ENCODE measurements at places on chromosomes 4 and X.

GRCh38 chr4:159725571-159725970, 622.7 kb downstream of the RAPGEF2 start:
- no peak for DNase-seq

DNA sequence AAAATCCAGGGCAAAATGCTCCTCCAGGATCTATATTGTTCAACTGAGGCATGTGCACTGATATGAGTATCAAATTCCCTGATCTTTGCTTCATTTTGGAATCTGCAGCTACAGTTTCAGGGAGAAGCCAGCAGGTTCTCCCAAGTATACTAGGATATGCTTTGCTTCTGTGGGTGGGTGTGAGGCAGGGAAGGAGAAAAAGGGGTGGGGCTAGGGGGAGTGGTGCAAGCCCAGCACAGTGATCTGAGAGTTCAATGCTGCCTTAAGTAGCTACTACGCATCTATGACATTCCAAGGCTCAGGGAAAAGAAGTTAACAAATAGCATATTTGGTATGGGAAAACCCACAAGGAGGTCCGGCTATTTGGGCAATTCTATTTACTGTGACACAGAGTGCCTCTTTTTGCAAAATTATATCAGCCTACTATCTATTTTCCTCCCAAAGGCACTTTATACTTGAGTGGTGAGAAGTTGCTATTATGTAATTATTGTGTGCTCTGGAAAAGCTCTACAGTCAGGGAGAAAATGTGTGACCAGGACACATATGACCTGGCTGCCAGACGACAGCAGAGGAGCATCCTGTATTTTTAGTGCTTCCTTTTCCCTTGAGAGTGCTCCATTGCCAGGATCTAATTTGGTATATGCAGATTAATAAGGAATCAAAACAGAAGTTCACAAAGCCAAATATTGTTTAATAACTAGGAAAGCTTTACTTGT, 162.0 kb downstream of the RNF150 start:
- DNase-seq = no peak

- no peak for DNase-seq
These were observed 16.0 kb downstream of the ATP5ME start for GRCh38 chr4:657834-658667.

GRCh38 chrX:85963736-85964135, 83.6 kb downstream of the CHM start:
- peak; percentile 75 for DNase-seq

DNA sequence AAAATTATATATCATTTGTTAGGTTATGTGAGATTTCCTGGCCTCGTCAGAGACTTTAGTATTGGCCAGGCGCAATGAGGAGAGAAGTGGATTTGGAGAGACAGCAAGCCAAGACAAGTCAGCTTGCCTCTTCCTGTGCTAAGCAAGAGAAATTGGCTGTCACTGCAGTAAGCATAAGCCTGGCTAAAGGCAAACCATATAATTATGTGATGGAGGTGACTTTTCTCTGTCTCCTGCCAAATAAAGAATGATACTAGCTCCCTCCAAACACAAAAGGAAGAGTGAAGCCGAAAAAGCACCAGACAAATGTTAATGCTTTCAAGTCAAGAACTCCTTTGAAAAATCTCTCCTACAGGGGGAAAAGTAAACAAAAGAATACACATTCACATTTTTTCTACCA, 2246.0 kb downstream of the ARAP2 start:
- no peak for DNase-seq

DNA sequence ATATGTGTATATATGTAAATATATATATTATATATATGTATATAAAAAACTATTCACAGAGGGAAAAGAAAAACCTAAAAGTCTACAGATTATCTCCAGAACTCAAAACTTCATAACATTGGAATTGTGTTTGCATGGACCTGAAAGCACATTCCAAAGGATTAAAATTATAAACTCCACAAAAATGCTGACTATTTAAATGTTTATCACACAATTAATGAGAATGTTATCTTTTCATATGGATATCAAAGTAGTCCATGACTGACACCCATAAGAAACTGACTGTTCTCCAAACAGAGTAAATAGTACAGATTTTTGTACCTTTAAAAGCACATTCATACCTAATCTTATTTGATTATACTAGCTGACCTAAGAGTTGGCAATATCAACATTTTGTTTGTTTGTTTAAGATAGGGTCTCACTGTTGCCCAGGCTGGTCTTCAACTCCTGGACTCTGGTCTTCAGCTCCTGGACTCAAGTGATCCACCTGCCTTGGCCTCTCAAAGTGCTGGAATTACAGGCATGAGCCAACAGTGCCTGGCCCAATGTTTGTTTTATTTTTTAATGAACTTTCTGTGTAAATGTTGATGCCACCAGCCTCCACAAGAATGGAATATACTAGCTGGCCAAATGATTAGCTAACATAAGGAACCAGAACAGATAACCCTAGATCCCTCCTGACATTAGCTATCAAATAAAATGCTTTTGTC, 50.0 kb downstream of the SLC39A8 start:
- DNase-seq = no peak

Measured in AG04450 (cell line).